LHCN-M2 (cell line): ENCODE measurements at places on chromosomes 3 and 15. TPM values are rescaled to one million over a fixed set of nuclear protein-coding genes. Genes with fewer than 3 reads are reported as not detected.

DNA sequence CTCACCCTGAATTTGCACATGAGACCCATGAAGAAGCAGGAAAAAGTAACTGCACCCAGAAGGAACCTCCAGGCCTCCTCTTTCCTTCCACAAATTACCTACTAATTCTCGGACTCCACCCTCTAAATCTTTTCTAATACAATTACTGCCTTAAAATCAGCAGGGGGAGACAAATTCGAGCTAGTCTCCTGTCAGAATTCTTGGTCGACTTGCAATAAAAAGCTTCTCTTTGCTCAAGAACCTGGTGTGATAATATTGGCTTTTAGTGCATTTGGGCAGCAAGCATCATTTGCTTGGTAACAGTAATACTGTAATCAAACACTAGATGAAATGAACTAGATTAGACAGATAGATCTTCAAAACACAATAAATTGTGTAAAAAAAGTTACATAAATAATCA, 281.9 kb downstream of the RAP2B start:
- peak; percentile 15 for DNase-seq

DNA sequence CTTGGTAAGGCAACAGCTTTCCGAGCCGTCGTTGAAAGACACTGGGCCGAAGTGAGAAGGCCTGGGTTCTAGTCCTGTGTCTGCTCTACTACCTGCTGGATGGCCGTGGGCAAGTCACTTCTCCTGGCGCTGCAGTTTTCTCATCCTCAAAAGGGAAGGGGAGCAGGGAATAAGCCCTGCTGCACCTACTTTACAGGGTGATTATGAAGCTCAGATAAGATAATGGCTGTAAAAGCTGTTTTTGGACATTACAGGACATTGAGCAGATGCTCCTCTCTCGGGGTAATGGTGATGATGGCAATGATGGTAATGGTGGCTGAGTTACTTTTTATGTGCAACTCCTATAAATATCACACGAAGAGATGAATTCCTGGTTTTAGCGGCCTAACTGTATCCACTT, 152.6 kb downstream of the FAM43A start:
- no peak for DNase-seq

DNA sequence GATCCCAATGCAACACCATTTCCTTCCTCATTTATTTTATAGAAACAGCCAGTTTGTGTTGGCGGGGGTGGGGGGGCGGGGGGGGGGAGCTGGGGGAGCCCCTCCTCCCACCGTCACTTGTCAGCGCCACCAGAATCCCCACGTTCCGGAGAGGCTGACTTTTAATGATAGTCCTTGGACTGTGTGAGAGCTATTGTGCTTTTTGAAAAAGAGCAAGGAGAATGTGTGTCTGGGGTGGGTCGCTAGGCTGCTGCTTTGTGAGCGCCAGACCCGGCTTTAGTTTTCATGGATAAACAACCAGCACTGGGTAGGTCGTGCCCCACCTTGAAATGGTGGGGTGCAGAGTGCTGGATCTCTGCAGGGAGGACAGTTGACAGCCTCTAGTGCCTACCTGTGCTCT, 135.0 kb upstream of the ONECUT1 start:
- DNase-seq, result no peak

DNA sequence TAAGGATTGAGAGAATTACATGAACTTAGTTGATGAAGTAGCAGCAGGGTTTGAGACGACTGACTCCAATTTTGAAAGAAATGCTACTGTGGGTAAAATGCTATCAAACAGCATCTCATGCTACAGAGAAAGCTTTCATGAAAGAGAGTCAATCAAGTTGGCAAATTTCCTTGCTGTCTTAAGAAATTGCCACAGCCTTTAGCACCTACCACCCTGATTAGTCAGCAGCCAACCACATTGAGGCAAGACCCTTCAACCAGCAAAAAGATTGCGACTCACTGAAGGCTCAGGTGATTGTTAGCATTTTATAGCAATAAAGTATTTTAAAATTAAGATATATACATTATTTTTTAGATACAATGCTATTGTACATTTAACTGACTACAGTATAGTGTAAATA, 80.9 kb downstream of the RAP2B start:
- DNase-seq, result no peak

GRCh38 chr3:122572940-122573412, 4.5 kb upstream of the PARP15 start:
- peak; percentile 62 for DNase-seq

GRCh38 chr3:82080261-82080660, 318.8 kb upstream of the GBE1 start:
- no peak for DNase-seq

- no peak for DNase-seq
These were observed 5.9 kb downstream of the STOML1 start for GRCh38 chr15:73986055-73986775.

DNA sequence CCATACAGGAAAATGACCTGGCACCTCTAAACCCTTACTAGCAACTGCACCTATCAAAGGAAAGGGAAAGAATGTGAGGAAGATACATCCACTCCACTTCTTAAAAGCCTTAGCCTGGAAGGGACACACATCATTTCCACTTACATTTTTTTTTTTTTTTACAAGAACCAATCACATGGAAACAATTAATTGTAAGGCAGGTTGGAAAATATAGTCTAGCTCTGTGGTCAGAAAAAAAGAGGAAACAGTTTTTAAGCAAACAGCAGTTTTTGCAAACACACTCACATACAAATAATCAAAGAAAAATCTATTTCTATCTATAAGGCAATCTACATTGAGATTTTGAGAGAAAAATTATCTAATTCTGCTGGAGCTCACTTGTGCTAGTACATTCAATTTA, 98.9 kb upstream of the SPRED1 start:
- no peak for DNase-seq

- DNase-seq, result peak; percentile 85
These were observed at the start of gene GTPBP8 for GRCh38 chr3:112990672-112991602. Gene GTPBP8, plus strand, starts transcription at chr3:112990984. Its CDS starts 16 bp downstream, at chr3:112991000.

DNA sequence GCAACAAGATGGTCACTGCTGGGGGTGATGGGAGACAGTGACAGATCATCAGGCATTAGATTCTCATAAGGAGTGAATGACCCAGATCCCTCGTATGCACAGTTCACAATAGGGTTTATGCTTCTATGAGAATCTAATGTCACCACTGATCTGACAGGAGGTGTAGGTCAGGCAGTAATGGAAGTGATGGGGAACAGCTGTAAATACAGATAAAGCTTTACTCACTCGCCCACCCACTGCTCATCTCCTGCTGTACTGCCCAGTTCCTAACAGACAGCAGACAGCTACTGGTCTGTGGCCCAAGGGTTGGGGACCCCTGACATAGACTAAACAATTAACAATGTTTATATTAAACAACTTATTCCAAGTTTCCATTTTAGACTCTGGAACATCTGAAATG, 25.4 kb downstream of the IFT80 start:
- DNase-seq, result peak; percentile 50

- peak; percentile 2 for DNase-seq
These were observed 77.7 kb downstream of the OCA2 start for GRCh38 chr15:28021281-28022039.

DNA sequence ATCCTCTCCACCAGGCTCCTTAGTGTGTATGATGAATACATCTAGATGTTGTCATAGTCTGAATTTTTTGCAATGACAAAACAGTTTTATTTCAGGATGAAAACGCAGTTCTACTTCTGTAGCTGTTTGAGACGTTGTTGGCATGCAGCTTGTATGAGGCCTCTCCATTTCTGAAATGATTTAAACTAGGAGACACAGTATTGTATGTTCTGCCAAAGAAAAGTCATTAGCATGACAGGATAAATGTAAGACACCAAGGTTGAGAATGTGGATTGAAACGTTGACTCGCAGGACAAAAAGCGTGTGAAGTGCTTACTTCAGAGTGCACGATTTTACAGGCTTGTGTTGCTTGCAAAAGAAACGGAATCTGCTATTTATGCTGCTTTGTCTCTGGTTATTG, 35.3 kb downstream of the ABHD17C start:
- no peak for DNase-seq

- no peak for DNase-seq
These were observed 423.6 kb upstream of the TPM1 start for GRCh38 chr15:62618846-62619504.

DNA sequence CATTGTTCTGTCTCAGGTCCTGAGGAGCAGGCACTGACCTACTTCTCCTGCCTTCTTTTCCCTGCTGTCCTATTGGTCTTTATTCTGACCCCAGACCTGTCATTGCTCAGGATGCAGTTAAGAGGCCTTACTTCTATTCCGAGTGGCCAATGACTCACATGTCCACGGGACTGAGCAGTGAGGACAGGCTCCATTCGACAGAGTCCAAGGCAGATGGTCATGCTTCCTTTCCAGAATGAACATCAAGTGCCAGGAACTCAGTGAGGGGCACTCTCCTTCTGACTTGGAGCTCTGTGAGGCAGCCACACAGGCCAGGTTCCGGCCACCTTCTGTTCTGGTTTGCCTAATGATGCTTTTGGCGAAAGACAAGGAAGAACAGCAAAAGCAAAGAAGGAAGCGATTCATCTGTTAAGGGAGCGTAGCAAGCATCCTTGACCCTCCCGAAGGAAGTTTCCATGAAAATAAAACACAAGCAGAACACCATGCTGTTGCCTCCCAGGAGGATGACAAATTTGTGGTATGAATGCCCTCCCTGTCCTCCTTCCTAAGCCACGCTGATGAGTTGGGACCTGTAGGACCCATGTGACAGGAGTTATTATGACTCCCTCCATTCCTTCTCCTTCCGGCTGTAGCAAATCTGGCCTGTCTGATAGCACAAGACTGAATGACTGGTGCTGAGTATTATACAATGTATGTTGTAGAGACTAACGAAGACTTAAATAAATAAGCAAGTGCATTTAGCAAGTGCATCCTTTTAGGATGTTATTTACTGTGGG, 14.4 kb upstream of the TPRG1 start:
- DNase-seq, result no peak

DNA sequence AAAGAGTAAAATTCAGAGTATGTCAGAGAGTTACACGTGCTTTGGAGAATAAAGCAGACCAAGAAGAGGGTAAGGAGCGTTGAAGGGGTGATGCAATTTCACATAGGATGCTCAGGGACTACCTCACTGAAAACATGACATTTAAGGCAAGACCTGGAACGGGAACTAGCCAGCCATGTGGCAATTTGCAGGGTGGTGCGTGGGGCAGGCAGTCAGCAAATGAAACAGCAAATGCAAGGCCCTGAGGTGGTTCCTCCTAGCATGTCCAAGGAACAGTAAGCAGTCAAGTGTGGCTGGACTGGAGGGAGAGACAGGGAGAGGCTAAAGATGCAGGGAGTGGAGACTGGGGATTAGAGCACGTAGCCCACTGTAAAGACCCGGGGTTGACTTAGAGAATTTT, 146.1 kb upstream of the LPP start:
- DNase-seq, result no peak

- no peak for DNase-seq
These were observed 59.6 kb downstream of the SLC12A8 start for GRCh38 chr3:125152951-125153350.

- DNase-seq, result no peak
These were observed 131.2 kb downstream of the RBMS3 start for GRCh38 chr3:29412110-29412509.

DNA sequence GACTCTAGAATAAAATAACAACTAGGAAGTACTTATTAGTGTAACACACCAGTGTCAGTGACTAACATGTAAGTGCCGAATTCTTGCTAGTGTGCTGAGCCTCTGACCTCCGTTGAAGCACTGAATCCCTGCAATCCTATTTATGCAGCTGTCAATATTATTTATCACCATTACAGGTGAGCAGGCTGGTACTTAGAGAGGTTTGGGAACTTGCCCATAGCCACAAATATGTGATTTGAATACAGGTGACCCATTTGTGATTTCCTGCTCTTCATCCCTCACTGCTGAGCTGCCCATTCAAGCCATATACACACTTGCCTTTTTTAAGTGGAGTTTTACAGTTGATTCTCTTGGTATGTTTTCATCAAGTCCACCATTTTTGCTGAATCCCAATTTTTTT, 12.2 kb downstream of the EIF4E3 start:
- no peak for DNase-seq

DNA sequence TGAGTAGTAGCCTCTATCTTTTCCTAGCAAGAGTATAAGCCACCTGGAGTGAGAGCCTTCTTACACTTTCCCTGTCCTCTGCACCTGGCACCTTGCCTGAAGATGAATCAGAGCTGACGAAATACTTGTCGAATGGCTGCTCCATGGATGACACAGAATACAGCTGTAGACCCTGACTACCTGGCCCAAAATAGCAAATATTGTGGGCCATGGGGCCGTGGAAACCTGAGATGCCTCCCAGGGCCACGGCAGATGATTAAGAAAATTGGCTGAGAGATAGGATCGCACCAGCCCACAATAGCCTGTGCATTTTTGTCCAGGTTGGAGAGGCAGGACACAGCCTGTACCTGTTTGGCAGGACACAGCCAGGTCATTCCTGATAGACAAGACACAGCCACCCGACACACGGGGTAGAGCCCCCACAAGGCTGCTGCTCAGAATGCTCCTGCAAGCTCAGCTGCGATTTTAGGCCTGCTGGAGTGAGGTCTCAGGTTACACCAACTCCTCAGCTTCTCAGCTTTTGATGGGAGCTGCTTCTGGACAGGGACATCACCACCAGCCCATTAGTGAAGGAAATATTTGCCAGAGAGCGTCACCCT, 22.9 kb upstream of the TPM1 start:
- peak; percentile 85 for DNase-seq

DNA sequence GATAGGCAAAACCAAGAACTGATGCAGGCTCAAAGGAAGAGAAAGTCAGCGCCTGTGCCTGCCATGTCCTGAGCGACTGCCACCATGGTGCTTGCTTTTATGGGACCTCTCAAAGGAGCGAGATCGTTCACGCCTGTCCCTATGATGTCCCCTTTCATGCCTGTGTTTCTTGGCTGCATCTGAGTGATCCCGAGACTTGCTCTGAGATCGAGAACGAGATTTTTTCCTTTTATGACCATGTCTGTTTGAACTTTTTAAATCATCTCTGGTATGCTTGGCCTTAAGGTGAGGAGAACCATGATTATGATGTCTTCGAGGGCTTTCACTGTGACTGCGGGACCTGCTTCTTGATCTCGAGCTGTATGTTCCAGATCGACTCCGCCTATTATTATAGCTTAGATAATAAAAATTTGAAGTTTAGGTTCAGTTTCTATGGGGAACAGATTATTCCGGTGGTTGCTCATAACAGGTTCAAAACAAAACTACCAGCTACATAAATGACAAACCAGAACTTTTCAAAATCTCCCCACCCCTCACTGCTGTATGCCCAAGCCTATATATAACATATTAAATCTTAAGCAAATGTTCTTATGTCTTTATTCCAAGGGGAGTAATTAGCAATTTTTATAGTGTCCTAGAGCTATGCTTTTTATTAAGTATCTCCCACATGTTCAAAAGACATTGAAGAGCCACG, 11.6 kb downstream of the CCNL1 start:
- no peak for DNase-seq

DNAJC13 gene
- 45.4 and 52.6 TPM in 2 replicates for total RNA-seq

CSTA gene
- total RNA-seq, result 0.46 TPM in 1 of 2 replicates, not detected in the other

PARP6 gene
- total RNA-seq, result 27.8 and 32.5 TPM in 2 replicates

FHIT gene
- total RNA-seq, result 0.32 and 0.34 TPM in 2 replicates

CILP gene
- total RNA-seq, result under 0.01 and 0.17 TPM in 2 replicates

ZDHHC19 gene
- total RNA-seq, result not detected in 2 replicates

FRG2C gene
- not detected in 2 replicates for total RNA-seq

TM4SF18 gene
- total RNA-seq, result 3.0 and 5.2 TPM in 2 replicates

EPHB3 gene
- total RNA-seq, result 2.5 and 4.2 TPM in 2 replicates

TMEM45A gene
- total RNA-seq, result 36.3 and 38.8 TPM in 2 replicates

CEMIP gene
- 1.5 and 4.5 TPM in 2 replicates for total RNA-seq

DUOX2 gene
- total RNA-seq, result not detected in 2 replicates
